Activated CD8-positive, alpha-beta T cell treated with anti-CD3 and anti-CD28 coated beads, Interleukin-2, amount 10 ng/mL, durations not matched to agents 7 days and 5 days (primary cell): ENCODE measurements at places on chromosomes 5 and 9. TPM values are rescaled to one million over a fixed set of nuclear protein-coding genes. Genes with fewer than 3 reads are reported as not detected.
A peak's percentile ranks its signal among the peaks of the same experiment; 100 is the strongest.

IPO11 gene
- total RNA-seq, result 34.8 TPM

SIL1 gene
- total RNA-seq, result 18.2 TPM

GRIN3A gene
- total RNA-seq, result not detected

PAIP1 gene
- total RNA-seq, result 36.3 TPM

RIGI gene
- total RNA-seq, result 19.6 TPM

GRCh38 chr5:139194486-139194885 lies 3.7 kb downstream of the SIL1 start:
- DNase-seq, result no peak

DNA sequence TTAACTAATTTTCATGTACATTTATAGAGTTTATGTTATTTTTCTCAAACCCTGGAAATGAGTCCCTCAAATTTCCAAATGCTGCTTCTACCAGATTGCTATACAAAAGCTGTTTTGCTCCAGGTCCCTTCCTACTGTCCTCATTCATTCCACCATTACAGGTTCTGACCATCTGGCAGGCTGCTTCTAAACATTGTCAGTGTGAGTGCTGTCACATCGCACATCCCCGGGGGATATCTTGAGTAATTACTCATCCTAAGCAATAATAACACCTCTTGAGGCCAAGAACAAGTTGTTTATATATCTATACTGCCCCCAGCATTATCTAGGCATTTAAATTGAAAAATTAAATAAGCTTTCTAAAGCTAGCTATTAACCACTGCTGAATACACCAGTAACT lies 1675.3 kb upstream of the CDH6 start:
- no peak for DNase-seq

GRCh38 chr5:14331386-14331781 lies 188.2 kb downstream of the TRIO start:
- DNase-seq, result peak; percentile 56

DNA sequence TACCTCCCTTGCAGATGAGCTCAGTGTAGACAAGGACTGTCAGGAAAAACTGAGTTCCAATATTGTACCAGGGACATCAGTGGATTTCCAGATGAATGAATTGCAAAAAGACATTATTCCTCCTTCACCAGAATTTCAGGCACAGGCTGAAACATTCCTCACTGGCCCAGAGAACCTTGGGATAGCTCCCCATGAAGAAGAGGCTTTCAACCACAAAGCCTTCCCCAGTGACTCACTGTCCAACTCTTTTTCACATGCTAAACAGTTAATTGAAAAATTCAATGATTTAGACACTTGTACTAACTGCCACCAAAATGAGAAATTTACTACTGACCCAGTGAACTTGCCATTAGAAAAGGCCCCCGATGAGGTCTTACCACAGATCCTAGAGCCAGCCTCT lies 144.5 kb downstream of the UNC13B start:
- DNase-seq, result no peak

DNA sequence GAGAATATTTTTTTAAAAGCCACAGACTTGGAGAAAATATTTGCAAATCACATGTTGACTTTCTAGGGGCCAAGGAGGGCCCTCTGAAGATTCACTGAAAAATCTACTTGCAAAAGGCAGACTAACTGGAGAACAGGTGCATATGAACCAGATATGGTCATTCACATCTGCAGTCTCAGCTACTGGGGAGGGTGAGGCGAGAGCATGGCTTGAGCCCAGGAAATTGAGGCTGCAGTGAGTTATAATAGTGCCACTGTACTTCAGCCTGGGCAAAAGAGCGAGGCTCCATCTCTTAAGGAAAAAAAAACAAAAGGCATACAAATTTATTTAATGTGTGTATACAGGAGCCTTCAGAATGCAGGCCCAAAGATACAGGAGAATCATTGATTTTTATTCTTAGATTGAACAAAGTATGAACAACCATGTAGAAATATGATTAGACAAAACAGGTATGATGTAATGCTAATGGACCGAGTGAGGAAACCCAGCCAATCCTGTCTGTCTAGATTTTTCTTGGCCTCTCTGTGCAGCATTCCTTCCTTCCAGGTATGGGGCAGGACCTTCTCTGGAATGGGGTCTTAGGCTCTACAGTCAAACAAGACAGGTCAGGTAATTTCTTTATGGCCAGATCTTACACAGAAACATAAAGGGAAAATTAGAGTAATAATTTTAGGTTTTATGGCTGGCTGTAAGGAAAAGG lies 15.3 kb upstream of the SLC27A6 start:
- DNase-seq, result no peak

GRCh38 chr9:116390303-116391228 lies 237.0 kb downstream of the PAPPA start:
- no peak for DNase-seq

GRCh38 chr5:113813466-113813865 lies 300.0 kb downstream of the YTHDC2 start:
- no peak for DNase-seq
